Activated CD4-positive, alpha-beta T cell treated with anti-CD3 and anti-CD28 coated beads for 36 hours (primary cell): ENCODE measurements at places on chromosomes 11 and 22.

DNA sequence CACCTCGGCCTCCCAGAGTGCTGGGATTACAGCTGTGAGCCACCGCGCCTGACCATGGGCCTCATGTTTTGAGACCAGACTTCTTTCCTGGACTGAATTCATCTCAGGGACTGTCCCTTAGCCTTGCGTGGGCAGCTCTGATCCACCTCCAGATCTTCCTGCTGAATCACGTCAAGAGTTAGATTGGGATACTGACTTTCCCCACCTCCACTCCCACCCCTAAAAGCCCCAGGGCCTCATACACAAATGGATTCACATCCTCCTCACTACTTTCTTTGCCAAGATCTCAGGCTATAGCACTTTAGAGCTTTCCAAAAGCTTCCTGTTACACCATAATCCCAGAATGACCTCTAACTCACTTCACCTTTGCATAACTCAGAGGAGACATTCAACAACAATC lies 12.1 kb downstream of the CCDC87 start:
- H3K27me3 ChIP-seq = peaks cover 2% of the 10 kb centered on the region
- peak; percentile 34 for DNase-seq
- no peak overlapping the region for H3K27ac ChIP-seq
- no peak overlapping the region for H3K4me3 ChIP-seq

DNA sequence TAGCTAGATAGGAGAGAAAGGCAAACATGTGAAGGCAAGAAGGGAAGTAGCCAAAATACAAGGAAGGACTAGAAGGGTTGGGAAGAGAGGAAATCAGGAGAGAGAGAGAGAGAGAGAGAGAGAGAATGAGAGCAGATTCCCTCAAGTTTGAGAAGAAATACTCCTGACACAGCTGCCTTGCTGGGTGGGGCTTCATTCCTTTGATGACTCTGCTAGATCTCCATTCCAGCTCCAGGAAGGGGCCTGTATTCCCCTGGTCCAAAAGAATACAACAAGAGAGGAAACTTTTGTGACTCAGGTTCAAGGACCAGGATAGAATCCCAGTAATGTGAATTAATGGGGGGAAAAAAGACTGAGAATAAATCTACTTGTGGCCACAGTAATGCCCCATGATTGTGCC lies 62.9 kb upstream of the SPON1 start:
- peaks cover 2% of the 10 kb centered on the region for H3K27me3 ChIP-seq
- H3K4me1 ChIP-seq = no peaks in the 10 kb centered on the region
- H3K36me3 ChIP-seq = no peaks in the 10 kb centered on the region

- peaks cover 4% of the 10 kb centered on the region for H3K4me1 ChIP-seq
- no peak for DNase-seq
- no peaks in the 10 kb centered on the region for H3K36me3 ChIP-seq
Measured at GRCh38 chr11:83540728-83541127, 254.6 kb upstream of the CCDC90B start.

DNA sequence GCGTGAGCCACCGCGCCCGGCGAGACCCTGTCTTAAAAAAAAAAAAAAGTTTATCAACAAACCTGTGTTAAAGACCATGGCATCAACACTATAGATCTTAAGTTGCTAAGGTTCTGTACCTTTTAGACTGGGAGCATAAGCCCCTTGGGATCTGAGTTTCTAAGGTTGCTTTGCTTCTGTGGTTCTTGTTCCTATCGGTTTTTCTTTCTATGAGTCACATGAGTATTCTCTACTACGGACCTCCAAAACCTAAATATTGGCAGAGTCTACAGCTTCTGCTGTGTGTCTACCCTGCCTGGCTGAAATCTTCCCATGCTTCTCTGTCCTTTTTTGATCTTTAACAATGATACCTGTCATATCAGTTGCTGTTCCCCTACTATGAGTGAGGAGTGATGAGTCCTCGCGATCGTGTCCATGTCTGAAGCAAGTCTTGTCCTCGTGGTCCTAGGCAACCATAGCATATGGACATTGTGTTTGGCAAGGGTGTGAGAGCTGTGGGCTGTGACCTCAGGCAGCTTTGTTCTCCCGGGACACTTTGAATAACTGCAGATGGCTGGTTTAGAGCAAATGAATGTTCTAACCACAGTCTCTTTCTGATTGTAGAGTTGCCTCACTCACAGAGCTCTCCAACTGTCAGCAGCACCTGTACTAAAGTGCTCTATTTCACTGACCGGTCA lies 9.0 kb upstream of the DLAT start:
- H3K4me3 ChIP-seq = no peak overlapping the region
- no peaks in the 10 kb centered on the region for H3K36me3 ChIP-seq
- no peak for DNase-seq
- H3K27ac ChIP-seq = no peak overlapping the region

- no peak overlapping the region for H3K27ac ChIP-seq
- no peak overlapping the region for H3K4me3 ChIP-seq
- no peak for DNase-seq
- peaks cover 33% of the 10 kb centered on the region for H3K4me1 ChIP-seq
- H3K36me3 ChIP-seq = no peaks in the 10 kb centered on the region
Measured at GRCh38 chr22:37563153-37564081, 3.1 kb downstream of the CDC42EP1 start.

GRCh38 chr22:38262051-38262795 lies 10.6 kb downstream of the TMEM184B start:
- no peak overlapping the region for H3K4me3 ChIP-seq
- DNase-seq = peak; percentile 75
- no peaks in the 10 kb centered on the region for H3K27me3 ChIP-seq

- no peaks in the 10 kb centered on the region for H3K36me3 ChIP-seq
- no peak for DNase-seq
- peaks cover 15% of the 10 kb centered on the region for H3K4me1 ChIP-seq
- H3K4me3 ChIP-seq = no peak overlapping the region
Measured at GRCh38 chr11:77074205-77074604, 7.4 kb downstream of the CAPN5 start.

DNA sequence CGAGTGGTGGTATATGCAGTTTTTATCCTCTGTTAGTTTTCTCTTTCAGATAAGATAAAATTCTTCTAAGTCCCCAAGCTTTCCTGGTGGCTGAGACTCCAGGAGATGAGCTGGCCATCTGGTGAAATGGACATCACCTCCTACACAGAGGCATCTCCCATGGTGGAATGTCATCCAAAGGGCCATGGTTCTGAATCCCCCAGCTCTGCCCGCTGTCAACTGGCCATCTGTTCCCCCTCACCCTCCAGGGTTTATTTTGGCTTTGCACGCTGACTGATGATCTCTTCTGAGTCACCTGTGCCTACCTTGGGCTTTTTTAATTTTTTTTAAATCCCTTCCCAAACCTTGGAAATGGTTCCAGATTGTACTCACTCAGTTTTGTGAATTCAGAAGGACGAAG lies 142.2 kb downstream of the HIPK3 start:
- no peaks in the 10 kb centered on the region for H3K4me1 ChIP-seq
- no peaks in the 10 kb centered on the region for H3K36me3 ChIP-seq
- DNase-seq = no peak
- H3K27me3 ChIP-seq = peaks cover 17% of the 10 kb centered on the region

DNA sequence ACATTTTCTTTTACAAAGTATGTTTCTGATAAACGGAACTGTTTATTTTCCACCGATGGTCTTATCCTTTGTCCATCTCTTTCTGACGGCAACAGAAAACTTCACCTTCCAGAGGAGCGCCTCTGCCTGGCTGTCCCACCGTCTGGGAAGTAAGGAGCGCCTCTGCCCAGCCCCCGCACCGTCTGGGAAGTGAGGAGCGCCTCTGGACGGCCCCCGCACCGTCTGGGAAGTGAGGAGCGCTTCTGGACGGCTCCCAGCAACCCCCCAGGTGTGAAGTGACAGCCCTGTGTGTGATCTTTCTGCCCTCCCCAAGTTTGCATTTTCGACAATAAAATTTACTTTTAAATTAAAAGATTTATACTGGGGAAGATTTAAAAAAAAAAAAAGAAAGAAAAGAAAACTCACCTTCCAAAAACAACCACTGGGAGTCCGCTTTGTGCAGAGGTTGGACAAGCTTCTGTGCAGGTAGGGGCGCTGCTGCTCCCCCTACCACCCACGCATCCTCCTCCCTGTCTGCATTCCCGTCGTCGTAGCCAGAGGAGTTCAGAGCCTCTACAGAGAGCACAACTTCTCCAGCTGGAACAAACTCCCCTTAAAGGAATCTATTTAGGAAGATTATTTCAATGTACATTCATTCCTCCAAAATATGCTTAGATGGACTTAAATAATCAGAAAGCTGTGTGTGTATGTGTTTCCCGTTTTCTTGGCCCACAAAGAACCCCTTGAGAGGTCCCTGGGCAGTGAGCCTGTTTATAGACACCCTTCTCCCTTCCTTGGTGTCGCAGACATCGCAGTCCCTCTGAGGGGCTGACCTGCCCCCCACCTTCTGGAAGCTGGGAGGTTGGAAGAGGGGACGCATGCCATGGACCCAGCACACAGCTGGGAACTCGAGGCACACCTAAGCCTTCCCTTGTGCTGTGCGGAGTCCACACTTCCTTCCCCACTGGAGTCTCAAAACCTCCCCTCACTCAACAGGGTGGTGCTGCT lies 849 bp upstream of the APOBEC3B start:
- DNase-seq = peak; percentile 49
- H3K4me1 ChIP-seq = peaks cover 46% of the 10 kb centered on the region
- peak overlapping the region; percentile 55 for H3K4me3 ChIP-seq
- H3K27ac ChIP-seq = peak overlapping the region; percentile 74
- H3K36me3 ChIP-seq = peaks cover 10% of the 10 kb centered on the region
- H3K27me3 ChIP-seq = peaks cover 3% of the 10 kb centered on the region

DNA sequence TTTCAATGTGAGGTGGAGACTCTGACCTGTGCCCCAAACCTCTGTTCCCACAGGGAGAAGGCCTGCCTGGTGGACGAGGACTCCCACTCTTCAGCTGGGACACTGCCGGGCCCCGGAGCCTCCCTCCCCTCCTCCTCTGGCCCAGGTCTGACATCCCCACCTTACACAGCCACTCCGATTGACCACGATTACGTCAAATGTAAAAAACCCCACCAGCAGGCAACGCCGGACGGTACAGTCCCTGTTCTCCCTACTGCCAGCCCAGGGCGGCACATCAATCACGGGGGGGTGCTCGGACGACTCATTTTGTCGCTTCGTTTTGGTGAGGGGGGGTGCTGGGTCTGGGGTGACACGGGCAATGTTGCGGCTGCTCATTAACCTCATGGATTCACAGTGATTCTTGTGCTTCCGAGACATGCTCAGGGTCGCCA lies 83.3 kb upstream of the SUSD2 start:
- peaks cover 26% of the 10 kb centered on the region for H3K36me3 ChIP-seq
- H3K4me1 ChIP-seq = no peaks in the 10 kb centered on the region
- no peak for DNase-seq

DNA sequence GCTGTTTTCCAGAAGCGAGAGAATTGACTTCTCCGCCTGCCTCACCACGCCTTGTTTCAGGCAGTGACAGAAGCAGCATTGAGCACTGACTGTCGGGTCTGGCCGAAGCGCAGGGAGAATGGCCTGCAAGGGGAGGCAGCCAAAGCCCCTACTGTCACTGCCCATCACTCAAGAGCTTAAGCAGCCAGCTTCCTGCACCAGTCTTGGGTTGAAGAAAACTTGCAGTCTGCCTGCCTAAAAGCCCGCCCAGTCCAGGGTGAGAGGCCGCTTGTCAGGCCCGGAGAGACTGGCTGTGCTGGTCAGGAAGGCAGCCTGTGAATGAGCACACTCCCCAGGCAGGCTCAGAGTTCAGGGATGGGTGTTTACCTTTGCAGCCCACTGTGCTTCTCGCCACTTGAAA lies 108.3 kb downstream of the PKNOX2 start:
- no peaks in the 10 kb centered on the region for H3K4me1 ChIP-seq
- H3K27me3 ChIP-seq = peaks cover 2% of the 10 kb centered on the region
- no peak overlapping the region for H3K4me3 ChIP-seq
- DNase-seq = no peak
- H3K27ac ChIP-seq = no peak overlapping the region

- H3K27ac ChIP-seq = no peak overlapping the region
- H3K4me3 ChIP-seq = no peak overlapping the region
- peaks cover 10% of the 10 kb centered on the region for H3K27me3 ChIP-seq
- no peaks in the 10 kb centered on the region for H3K36me3 ChIP-seq
- H3K4me1 ChIP-seq = peaks cover 3% of the 10 kb centered on the region
- no peak for DNase-seq
Measured at GRCh38 chr11:73213196-73214143, 4.6 kb upstream of the P2RY2 start.
